CD4-positive, alpha-beta T cell treated with Interleukin-12 subunit alpha and Interleukin-12 subunit beta, for 1 hour (primary cell): ENCODE measurements at places on chromosomes 5 and 9.
A peak's percentile ranks its signal among the peaks of the same experiment; 100 is the strongest.

GRCh38 chr9:81259896-81260295 is 429.5 kb downstream of the TLE1 start:
- DNase-seq = no peak

DNA sequence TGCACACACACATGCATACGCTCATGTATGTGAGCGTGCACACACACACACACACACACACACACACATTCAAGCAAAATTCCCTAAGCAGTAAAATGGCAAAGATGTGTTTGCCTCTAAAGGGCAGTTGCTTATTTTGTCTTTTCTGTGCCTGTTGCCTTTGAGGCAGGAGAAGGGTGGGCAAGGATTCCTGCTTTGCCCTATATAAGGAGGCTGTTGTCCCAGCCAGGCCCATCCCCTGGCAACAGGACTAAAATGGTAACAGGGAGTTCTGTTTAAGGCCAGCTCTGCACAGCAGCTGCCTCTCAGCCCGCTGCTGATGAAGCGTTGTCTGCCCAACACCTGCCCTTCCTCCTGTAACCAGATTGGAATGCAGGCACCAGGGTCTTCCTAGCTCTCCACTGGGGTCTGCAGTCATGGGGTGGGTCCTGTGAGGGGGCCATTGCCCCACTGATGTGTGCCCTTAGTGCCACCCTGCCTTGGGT is 64.4 kb downstream of the PPARGC1B start:
- DNase-seq = no peak

DNA sequence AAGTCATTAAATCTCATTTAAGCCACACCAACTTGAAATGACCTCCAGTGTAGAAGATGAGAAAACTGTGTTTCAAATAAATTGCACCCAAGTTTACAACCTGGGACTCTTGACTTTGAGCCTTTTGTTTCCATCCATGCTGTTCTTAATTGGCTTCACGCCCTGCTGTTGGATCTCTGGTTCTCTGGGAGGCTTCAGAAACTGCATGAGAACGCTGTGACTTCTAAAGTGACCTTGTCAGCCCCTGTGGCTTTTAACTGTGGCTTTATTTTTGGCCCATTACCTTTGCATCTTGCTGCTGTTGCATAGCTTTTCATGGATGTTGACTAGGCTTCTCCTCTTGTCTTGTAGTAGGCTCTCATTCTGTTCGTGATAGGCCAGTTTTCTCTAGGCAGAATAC is 29.3 kb downstream of the TNFAIP8 start:
- DNase-seq = no peak

GRCh38 chr9:75142202-75142601 is 53.9 kb downstream of the OSTF1 start:
- no peak for DNase-seq

DNA sequence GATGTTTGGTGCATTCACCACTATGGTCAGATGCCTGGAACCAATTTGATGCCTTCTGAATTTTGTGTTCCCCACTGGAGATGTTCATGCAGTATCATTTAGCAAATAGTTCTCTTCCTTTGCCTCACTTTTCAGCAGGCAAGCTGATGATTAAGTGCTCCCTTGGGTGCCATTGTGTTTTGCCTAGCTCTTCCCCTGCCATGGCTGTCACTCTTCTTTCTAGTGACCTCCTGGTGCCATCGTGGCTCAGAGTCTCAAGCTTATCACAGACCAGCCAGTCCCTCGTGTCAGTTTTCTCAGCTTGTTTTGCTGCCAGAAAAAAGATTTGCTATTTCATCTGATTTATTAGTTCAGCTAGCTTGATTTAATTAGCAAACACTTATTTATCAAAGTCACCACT is 41.3 kb downstream of the IL31RA start:
- no peak for DNase-seq

GRCh38 chr5:125085797-125086505 is 339.5 kb upstream of the ZNF608 start:
- no peak for DNase-seq

GRCh38 chr5:97208714-97209113 is 25.7 kb upstream of the RIOK2 start:
- no peak for DNase-seq

GRCh38 chr9:98558575-98558974 is 150.2 kb downstream of the GABBR2 start:
- no peak for DNase-seq

- DNase-seq = no peak
Measured at GRCh38 chr9:73845954-73846690, 651.0 kb upstream of the RORB start.

DNA sequence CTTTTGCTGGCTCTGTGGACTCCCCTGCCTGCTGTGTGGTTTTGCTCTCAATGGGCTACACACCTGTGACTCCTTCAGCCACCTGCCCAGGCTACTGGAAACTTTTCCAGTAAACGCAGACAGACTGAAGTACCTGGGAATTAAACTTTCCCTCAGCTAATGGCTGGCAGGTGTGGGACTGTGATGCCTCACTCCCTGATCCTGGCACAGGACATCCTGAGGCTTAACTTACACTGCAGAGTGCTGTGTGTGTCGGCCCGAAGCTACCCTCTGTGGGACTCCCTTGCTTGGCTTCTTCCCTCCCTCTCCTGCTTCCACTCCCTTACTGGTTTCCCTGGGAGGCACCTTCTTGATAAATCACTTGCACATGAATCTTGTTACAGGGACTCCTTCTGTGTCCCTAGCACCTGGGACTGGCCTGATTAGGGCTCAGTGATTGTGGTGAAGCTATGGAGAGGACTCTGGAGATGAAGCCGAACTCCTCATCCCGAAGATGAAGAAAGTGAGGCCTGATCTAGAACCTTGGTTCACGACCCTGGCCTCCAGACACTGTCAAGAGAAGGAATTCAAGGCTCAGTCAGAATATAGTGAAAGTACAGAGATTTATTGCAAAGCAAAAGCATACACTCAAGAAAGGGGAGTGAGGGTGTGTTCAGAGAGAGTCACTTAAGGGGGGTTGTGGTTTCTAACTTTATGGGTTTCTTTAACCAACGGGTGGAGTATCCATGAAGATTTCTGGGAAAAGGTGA is 113.4 kb upstream of the ALDH1B1 start:
- DNase-seq = no peak

- no peak for DNase-seq
Measured at GRCh38 chr5:56641635-56642260, 173.6 kb upstream of the MAP3K1 start.

DNA sequence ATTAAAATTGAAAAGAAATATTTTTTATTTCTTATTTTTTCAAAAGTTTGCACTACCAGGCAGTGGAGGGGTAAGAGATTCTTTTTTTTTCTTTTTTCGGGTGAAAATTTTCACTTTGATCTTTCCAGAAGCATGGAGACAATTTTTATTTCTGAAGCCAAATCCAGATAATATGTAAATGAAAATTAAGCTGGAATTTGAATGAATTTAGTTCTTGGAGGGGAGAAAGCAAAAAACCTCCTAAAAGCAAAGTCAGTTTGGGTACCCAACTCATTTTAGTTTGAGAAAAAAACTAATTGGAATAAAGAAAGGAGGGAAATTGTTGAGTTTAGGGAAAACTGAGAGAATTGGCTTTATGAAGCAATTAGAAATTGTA is 872 bp downstream of the ZNF618 start:
- no peak for DNase-seq

- peak; percentile 85 for DNase-seq
Measured at GRCh38 chr5:132103332-132103951, 29.9 kb downstream of the CSF2 start.

- DNase-seq = no peak
Measured at GRCh38 chr9:130106860-130107233, 53.1 kb downstream of the GPR107 start.

- no peak for DNase-seq
Measured at GRCh38 chr5:9888501-9888901, 258.4 kb upstream of the TAS2R1 start.

DNA sequence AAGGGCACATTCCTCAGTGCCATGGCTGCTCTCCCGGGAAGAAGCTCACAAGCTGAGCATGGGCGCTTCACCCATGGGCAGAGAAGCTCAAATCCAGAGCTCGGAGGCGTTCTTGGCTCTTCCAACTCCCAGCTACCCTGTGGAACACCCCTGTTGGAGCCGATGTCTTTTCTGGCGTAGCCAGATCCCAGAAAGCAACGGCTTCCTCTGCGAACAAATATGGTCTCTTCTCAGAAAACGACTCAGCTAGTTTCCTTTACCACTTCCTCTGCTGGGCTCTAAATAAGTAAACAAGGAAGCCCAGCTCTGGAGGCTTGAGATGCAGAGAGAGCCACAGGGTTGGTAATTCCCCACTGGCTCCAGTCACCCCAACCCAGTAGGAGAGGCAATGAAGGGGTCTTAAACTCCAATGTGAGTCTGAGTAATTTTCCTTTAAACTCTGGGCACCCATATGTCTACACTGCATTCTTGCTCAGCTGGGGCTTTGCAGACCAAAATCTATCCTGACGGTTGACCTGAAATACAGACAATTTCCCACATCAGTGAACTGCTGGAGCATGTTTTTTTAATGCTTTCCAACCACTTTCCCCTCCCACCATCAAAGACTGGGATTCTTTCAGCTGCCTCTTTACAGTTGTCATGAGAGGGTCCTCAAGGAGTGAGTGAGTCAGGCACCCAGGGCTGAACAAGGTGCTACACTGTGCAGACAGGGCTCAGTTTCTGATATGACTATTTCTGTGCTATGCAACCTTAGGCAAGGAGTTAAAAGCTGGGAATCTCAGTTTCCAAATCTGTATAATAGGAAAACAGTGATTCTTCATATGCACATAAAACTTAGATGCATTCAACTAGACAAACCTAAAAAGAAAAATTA is at the start of gene LCP2:
LCP2 (minus strand) TSS at position 189 of the 874 bp plus-strand sequence; CDS start at position 23, 166 bp downstream.
- DNase-seq = peak; percentile 69

DNA sequence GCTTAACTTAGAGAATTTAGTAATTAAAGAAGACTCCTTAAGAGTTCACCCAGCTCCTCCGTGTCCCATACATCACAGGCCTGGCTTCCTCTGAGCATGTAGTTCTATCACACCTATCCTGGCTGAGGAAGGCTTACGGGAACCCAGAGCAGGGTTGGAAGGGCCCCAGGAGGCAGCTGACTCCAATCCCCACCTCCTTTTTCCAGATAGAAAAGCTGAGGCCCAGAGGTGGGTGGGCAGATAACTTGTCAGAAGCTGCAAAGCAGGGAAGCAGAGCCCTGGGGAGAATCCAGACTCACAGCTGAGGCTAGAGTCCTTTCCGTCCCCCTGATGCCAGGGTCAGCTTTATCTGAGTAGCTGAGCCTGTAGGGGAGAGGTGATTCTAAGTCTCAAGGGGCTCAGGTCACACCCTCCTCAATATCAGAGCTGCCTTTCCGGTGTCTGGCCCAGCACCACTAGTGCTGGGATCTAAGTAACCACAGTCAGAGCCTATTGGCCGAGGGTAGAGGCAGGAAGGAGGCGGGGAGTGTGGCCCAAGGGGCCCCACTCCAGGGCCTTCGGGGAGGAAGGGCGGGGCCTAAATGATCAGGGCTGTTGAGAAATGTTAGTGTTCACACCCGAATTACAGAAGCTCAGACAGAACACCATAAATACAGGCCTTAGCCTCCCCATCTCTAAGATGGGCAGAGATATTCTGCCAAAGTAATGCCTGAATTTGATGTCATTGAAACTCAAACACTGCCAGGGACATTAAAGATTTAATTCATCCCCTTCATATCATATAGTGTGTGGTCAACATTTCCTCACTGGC is 9.9 kb downstream of the CCDC69 start:
- DNase-seq = peak; percentile 91

- DNase-seq = no peak
Measured at GRCh38 chr5:31738199-31738598, 99.3 kb downstream of the PDZD2 start.

DNA sequence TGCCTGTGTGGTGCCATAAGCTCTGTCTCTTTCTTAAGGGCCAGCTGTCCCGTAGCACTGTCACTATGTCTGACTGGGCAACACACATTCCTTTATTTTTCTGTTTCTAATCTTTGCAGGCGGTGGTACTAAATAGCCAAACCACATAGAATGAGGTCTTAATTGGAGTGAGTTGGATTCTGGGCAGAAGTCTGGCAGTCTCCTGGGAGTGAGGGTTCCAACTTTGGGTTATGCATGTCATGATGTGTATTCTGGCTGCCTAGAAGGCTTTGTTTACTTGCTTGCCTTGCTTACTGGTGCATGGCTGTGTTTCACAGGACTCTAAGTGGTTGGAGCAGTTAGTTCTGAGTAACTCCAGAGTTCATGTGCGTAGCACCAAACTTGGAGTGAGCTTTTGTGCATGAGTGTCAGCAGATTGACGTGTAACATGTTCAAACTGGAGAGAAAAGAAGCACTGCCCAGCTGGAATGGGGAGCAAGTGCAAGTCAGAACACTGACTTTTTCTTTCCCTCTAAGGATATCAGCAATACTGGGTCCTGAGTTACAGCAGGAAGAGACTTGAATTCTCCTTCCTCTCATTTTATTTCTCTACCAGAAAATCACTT is 185.8 kb downstream of the PCSK1 start:
- DNase-seq = no peak

GRCh38 chr9:72399391-72399790 is 34.4 kb upstream of the ZFAND5 start:
- DNase-seq = no peak

DNA sequence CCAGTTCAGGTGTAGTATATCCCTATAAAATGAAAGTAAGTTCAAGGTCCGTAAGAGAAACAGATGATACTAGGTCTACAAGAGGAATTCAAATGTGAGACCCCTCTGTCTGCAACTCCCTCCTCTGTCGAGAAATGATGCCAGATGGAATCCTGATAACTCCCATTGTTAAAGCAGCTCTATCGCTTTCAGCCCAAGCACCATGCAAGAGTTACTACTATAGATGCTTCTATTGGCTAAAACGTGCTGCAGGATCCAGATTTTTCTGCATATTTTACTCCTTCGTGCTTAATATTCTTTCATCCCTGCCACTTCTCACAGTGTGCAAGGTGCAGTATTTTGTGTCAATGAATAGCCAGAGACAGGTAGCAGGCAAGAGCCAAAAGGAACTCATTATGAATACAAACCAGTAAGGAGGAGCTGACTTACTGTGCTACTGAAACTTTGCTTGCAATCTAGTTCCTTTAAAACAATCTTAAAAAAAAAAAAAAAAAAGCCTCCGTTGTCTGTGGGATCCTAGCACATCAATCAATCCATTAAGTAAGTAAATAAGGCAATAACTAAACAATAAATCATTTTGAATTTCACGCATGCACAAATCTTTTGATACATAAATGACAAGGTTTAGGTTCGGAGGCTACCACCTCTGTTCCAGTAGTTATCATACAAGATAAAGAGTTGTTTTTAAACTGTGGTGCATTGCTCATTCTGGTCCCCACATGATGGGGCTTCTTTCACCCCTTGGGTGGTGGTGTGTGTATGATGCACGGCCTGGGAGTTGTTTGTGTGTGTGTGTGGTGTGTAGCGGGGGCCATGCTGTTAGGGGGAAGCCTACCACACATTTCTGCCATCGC is 151.1 kb upstream of the MPDZ start:
- no peak for DNase-seq
